ENCODE measurements at places on chromosomes 12 and 14. TPM values are rescaled to one million over a fixed set of nuclear protein-coding genes. Genes with fewer than 3 reads are reported as not detected.

MLXIP gene
- total RNA-seq: 124 TPM

TAS2R7 gene
- not detected for total RNA-seq

GRCh38 chr12:11739980-11740577 lies 90.6 kb downstream of the ETV6 start:
- no peak for DNase-seq

- DNase-seq: no peak
These were observed 828.3 kb upstream of the TMEM132C start for GRCh38 chr12:127438512-127439244.

GRCh38 chr14:103502877-103503276 lies 19.8 kb downstream of the CKB start:
- no peak for DNase-seq

Data from Panc1 (cell line).